Sigmoid colon (tissue), 7 donors: ENCODE measurements at places on chromosomes 6 and 20. TPM values are rescaled to one million over a fixed set of nuclear protein-coding genes. Genes with fewer than 3 reads are reported as not detected.
A peak's percentile ranks its signal among the peaks of the same experiment; 100 is the strongest.

- no peak for DNase-seq
Observed at GRCh38 chr6:11917951-11918738, 94.0 kb upstream of the HIVEP1 start.

GRCh38 chr6:10138917-10139316 is 276.0 kb downstream of the TFAP2A start:
- no peak for DNase-seq

DNA sequence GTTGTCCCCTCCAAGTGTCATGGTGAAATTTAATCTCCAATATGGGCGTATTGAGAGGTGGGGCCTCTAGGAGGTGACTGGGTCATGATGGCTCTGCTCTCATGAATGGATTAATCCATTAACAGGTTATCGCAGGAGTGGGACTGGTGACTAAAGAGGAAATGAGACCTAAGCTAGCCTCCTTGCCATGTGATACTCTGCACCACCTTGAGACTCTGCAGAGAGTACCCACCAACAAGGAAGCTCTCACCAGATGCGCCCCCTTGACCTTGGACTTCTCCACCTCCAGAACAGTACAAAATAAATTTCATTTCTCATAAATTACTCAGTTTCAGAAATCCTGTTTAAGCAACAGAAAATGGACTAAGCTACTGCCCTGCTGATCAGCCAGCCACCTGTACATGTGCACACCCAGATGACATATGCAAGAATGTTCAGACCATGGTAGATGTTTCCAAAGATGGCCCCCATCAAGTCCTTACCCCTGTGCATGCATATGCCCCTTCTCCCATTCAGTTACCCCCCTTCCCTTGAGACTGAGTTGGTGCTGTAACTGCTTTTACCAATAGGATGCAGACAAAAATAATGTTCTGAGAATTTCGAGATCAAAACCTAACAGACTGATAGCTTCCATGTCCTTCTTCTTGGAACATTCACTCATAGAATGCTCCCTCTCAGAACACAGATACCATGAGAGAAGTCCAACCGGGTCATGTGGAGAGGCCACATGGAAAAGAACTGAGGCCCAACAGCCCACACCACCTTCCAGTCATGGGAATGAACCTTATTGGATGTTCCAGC is 28.4 kb downstream of the MAP3K5 start:
- DNase-seq: no peak

GRCh38 chr6:146545581-146545980 is 1.9 kb downstream of the RAB32 start:
- no peak for DNase-seq

- no peak for DNase-seq
Observed at GRCh38 chr6:41441598-41442351, 104.4 kb upstream of the FOXP4 start.

DNA sequence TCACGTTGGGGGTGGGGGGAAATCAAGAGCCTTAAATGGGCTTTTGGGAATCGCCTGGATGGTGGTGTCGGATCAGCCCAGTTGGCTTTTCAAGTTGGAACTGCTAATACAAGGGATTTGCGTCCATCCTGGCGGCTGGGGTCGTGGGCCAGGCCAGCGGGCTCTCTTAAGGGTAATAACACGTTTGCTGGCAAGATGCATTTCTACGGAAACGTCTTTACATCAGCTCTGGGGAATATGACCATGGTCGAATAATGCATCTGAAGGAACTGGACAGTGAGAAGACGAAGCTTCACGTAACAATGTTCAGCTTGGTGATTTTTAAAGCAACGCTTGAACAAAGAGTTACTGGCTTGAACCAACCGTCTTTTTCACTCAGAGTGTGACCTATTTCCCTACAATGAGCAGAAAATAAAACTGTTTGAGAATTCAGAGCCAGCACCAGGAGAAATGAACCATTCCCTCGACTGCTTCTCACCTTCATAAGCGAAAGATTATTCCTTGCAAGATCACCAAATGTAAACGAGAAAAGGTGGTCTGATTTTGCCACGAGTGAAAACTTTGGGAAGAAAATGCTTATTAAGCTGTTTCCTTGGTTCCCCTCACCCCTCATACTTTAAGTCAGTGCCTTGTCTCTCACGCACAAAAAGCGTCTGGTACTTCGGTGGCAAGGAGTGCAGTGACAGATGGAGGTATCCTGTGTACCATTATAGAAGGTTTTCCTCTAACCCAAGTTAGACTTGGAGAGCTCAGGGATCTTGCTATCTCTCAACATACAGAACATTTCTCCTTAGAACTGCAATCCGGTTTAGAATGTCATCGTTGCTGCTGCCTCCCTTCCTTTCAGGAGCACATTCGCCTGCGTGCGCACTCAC is 1.4 kb upstream of the MARCKS start:
- DNase-seq: peak; percentile 75

- DNase-seq: peak; percentile 60
Observed at GRCh38 chr6:168156742-168157265, 77.8 kb upstream of the FRMD1 start.

GRCh38 chr6:155388591-155388990 is 67.0 kb downstream of the NOX3 start:
- DNase-seq: no peak

GRCh38 chr20:20782755-20783154 is 70.3 kb upstream of the RALGAPA2 start:
- DNase-seq: no peak

GRCh38 chr20:62804627-62805154 is at the start of gene OGFR:
Gene OGFR (plus strand): TSS chr20:62804835. CDS start chr20:62804860, 25 bp downstream.
- DNase-seq: peak; percentile 87

- no peak for DNase-seq
Observed at GRCh38 chr6:63862486-63863198, 227.0 kb downstream of the PHF3 start.

GRCh38 chr6:130129762-130130246 is 92.9 kb downstream of the SAMD3 start:
- DNase-seq: no peak

DNA sequence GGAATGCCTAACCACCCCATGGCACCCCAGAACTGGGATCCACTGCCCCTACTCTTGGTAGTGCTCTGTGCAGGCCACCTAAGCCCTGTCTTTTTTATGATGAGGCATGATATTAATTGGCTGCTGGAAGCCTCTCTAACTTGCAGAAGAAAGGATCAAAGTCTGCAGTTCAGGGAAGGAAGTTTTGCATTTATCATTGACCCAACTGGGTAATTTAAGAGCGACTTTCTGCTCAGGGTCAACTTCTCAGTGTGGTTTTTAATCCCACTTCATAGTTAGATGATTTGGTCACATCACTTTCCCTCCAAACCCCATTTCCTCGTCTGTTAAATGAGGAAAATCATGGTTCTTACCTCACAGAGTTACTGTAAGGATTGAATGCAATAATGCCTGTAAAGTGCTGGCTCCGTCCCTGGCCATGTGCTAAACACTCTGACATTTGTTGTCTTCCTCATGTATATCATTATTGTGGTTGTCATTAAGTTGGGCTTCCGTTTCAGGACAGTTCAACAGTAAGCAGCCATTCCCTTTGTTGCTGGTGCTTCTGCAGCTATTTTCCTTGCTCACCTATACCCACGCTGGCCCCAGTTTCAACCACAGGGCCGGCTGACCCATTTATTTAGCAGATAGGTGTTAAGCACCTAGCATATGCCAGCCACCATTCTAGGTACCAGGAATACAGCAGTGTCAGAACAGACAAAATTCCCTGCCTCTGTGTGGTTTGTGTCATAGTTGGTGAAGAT is 14.2 kb downstream of the E2F3 start:
- no peak for DNase-seq

GRCh38 chr20:40781327-40782042 is 92.4 kb upstream of the MAFB start:
- no peak for DNase-seq

GRCh38 chr6:108555399-108556052 is 5.2 kb upstream of the FOXO3 start:
- no peak for DNase-seq

DNA sequence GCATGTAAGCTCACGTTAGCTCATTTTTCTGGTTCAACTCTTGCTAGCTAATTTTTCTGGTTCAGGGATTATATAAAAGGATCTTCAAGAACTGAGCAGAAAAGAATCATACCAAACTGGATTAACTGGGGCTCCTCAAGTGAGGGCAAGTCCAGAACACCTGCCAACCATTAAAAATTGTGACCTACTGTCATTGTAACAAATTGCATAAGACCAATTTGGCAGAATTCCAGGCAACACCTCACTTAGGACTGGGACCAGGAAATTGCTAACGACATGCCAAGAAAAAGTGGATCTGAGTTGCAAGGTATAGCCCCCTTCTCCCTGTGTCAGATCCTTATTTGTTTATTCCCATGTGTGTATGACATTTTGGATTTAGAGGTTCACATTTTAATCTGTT is 216.6 kb downstream of the HIVEP2 start:
- no peak for DNase-seq

GRCh38 chr20:35117196-35117595 is 24.6 kb upstream of the TRPC4AP start:
- DNase-seq: no peak

DNA sequence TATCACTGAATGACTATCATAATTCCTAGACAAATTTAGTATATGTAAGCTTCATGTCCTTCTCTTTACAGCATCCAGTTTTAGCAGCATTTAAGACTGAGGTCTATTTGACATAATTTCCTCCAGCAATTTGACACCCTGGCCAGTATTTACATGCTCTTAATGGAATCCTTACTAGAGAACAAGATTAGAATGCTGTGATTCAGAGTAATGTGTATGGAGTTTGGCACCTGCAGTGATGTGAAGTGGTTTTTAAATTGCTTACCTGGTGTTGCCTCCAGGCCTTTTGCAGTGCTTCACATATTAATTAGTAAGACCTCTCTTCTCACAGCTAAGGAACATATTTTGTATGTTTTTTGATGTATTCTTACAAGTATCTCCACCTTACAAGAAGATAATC is 9.8 kb downstream of the NKX2-4 start:
- DNase-seq: no peak

GRCh38 chr6:16154904-16155303 is 26.0 kb downstream of the MYLIP start:
- DNase-seq: no peak

DNA sequence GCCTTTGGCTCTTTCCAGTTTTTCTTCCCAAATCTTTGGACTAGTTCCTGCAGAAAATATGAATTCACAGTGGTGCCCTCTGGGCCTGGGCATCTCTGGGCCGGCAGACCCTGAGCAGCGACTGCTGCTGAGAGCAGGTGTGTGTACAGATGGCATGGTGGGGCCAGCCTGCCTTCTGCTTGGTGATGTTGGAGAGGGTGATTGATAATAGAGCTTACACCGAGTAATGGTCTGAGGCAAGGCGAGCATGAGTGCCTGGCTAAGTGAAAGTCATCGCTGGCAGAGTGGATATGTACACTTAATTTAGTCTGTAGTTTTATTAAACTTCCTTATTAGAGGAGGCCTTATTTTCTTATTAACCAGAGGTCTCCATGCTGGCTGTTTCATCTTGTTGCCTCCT is 156.9 kb downstream of the CDKAL1 start:
- DNase-seq: no peak

GRCh38 chr20:51365670-51366069 is 176.8 kb downstream of the NFATC2 start:
- DNase-seq: peak; percentile 40

- no peak for DNase-seq
Observed at GRCh38 chr20:9995510-9996272, 39.1 kb upstream of the ANKEF1 start.

DNA sequence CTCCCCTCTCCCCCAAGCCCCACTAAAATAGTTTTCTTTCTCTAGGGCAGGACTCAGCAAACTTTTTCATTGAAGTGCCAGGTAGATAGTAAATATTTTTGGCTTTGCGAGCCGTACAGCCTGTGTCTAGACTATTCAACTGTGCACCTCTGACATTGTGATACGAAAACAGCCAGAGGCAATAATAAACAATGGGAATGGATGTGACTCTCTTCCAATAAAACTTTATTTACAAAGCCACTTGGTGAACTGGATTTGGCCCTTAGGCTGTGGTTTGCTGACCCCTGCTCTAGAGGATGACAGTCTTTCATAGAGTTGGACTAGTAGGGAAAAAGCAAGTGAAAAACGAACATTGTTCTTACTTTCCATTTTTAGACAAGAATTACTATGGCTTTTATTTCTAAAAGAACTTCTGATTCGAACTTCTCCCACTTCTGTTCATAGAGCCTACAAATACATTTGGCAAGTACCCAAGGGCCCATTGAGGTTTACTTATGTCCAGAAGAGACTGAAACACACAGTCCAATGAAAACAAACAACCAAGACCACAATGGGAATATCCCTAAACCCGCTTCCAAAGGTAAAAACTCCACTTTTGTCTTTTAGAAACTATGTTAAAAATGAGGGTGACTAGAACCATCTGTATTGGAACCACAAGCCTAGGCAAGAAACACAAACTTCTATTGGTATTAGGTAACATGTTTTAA is 46.4 kb upstream of the CDKAL1 start:
- DNase-seq: no peak

GRCh38 chr6:150683320-150683719 is 83.6 kb downstream of the PLEKHG1 start:
- no peak for DNase-seq

DNA sequence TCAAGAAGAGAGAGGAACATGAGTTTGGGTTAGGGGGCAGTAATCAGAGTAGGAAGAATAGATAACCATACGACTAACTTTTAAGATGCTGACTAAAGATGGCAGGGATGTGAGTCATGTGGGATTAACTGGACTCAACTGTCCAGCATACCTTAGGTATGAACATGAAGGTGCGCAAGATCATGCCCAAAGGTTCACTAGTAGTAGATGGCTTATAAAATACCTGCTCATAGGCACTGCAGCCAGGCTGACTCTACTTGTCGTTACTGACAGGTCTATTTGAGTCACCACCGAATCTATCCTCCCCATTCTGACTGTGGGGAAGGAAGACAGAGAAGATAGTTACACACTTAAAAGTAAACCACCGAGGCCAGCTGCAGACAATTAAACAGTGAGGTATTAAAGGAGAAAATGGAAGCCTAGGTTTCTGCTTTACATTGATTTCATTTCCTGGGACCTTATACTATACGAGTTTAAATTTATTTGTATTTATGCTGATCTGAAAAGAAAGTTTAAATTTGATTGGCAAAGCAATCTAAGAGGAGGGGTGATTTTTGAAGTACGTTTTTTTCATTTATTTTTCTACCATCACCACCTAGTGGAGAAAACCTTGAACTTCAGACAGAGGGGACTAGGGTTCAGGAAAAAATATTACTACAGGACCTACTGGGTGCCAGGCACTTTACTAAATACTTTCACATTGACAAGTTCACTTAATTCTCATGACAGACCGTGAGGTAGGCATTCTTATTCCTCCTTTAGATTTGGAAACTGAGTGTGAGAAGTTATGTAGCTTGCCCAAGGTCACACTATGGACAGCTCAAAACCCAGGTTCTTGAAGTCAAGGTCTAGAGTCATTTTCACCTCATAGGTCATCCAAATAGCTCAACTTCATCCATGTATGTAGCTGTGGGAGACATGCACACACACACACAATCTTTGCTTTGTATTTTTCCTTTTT is 4.0 kb upstream of the WRNIP1 start:
- DNase-seq: no peak

Gene FBXO30
- total RNA-seq: 53.9 TPM

Gene RNGTT
- total RNA-seq: 12.8 TPM

Gene LHFPL5
- not detected for total RNA-seq

Gene TP53RK
- total RNA-seq: 18.2 TPM

Gene NRN1
- total RNA-seq: 8.6 TPM

Gene SLC22A16
- total RNA-seq: 0.36 TPM

Gene ORC3
- 27.6 TPM for total RNA-seq

Gene GSTA2
- total RNA-seq: not detected

Gene HLA-F
- 74.2 TPM for total RNA-seq

Gene SEMG1
- total RNA-seq: not detected

Gene CCN6
- total RNA-seq: not detected
